ENCODE measurements at places on chromosomes 1 and 21.

DNA sequence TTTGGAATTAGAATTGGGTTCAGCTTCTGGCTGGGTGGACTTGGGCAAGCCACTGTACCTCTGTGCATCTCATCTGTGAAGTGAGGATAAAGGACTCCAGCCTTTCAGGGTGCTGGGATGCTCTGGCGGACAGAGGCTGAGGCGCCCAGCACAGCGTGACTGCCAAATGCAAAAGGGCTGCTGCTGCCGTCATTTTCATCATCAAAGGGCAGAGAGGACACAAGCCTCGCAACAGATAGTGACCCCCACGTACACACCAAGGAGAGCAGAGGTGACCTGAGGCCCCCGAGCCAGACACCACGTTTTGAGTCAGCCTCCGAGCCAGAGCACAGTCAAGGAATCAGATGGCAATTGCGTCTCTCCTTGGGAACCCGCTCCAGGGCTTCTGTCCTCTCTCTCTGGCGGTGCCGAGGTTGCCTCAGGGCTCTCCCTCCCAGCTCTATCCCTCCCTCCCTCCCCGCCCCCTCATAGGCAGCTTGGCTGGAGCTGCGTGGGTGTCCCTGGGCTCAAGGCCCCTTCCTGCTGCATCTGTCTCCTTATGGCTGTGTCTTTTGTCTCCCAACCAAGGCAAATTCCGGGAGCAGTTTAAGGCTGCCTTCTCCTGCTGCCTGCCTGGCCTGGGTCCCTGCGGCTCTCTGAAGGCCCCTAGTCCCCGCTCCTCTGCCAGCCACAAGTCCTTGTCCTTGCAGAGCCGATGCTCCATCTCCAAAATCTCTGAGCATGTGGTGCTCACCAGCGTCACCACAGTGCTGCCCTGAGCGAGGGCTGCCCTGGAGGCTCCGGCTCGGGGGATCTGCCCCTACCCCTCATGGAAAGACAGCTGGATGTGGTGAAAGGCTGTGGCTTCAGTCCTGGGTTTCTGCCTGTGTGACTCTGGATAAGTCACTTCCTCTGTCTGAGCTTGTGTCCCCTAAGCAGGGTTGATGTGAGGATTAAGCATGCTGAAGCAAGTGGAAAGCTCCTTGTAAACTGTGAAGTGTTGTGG, 9.0 kb downstream of the HCRTR1 start:
- DNase-seq = no peak

- no peak for DNase-seq
Measured at GRCh38 chr21:35843911-35844667, 216.2 kb downstream of the SETD4 start.

GRCh38 chr1:8723010-8723409, 94.4 kb downstream of the RERE start:
- no peak for DNase-seq

DNA sequence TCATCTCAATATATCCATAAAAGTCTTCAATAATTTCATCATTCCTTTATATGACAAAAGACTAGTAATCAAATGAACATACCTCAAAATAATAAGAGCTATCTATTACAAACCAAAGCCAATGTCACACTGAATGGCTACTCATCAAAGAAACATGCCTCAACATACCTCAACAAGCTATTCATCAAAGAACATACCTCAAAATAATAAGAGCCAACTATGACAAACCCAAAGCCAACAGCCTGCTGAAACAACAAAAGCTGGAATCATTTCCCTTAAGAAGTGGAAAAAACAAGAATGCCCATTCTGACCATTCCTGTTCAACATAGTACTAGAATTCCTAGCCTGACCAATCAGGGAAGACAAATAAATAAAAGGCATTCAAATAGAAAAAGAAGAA, 1373.7 kb downstream of the BRINP3 start:
- no peak for DNase-seq

DNA sequence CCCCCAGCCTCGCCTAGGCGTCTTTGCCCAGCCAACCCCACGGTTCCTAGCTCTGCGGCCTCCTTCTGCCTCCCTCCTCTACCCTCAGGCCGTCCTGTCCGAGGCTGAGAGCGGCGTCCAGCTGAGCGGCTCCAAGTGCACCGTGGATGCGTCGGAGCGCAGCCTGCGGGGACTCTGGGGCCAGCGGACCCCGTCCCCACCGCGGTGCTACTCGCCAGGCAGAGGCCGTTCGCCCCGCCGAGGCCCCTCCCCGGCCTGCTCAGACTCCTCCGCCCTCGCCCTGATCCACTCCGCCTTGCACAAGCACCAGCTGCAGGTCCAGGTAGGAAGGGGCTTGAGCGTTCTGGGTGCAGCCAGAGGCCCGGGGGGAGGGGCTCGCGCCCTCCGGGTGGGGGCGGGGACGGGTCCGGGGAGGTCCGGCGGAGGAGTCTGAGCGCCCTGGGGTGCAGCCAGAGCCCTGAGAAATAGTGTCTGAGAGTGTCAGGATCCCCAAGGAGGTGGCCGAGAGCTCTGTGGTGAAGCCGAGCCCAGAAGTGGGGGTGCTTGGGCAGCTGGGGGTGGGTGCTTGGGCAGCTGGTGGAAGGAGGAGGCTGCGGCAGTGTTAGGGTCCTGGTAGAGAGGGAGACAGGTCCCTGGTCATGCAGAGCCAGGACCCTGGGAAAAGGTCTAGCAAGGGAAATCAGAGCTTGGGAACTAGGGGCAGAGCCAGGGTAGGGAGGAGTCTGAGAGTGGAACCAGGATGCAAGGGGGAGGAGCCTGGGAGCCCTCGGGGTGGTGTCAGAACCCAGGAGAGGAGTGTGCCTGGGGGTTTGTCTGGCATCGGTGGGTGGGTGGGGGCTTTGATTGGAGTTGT, 3.2 kb upstream of the NBPF3 start:
- DNase-seq = no peak

GRCh38 chr21:42125571-42126544, 54.7 kb downstream of the UMODL1 start:
- no peak for DNase-seq

GRCh38 chr1:151312826-151313225, 14.4 kb downstream of the PI4KB start:
- DNase-seq = no peak

DNA sequence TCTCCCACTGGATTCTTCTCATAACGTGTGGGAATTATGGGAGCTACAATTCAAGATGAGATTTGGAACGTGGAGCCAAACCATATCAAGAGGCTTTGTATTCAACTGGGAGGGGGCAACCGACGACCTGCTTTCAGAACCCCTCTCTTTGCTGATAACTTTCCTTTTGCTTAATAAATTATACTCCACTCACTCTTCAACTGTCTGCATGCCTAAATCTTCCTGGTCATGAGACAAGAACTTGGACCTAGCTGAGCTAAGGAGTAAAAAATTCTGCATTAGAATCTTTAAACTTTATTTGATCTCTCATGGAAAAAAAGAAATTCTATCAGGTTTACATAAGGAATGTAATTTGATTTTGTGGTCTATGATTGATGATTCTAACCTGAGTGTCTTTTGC, 86.7 kb upstream of the CYYR1 start:
- DNase-seq = no peak

DNA sequence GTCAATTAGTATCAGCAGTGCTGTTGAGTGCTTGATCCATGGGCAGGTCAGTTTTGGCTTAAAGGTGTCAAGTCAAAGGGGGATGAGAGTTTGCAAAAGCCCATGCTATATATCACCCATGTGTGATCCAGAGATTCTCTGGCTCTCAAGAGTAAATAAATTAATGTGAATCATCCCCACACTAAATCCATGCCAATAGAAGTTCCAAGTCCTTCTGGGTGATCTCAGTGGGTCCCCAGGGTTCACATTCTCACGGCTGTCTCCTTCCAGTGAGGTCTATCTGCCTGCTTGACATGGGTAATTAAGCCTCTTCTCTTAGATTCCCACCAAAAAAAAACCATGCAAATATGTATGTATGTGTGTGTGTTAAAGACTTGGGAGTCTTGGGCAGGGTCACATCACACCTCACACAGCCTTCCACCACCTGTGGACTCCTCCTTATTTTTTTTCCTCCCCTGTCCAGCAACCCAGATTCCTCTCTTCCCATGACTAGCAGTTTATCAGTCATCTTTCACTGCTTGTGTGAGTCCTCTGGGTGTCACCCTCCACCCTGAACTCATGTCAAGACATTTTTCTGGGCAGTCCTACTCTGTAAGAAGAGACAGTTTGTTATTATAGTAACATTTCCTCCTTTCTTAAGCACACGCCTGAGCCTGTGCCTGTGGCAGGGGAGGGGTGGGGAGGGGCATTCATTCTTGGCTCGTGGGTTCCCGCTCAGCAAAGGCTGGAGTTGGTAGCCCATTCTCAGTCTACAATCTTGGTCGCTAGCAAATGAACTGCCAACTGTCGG, 14.3 kb upstream of the S100A11 start:
- no peak for DNase-seq

DNA sequence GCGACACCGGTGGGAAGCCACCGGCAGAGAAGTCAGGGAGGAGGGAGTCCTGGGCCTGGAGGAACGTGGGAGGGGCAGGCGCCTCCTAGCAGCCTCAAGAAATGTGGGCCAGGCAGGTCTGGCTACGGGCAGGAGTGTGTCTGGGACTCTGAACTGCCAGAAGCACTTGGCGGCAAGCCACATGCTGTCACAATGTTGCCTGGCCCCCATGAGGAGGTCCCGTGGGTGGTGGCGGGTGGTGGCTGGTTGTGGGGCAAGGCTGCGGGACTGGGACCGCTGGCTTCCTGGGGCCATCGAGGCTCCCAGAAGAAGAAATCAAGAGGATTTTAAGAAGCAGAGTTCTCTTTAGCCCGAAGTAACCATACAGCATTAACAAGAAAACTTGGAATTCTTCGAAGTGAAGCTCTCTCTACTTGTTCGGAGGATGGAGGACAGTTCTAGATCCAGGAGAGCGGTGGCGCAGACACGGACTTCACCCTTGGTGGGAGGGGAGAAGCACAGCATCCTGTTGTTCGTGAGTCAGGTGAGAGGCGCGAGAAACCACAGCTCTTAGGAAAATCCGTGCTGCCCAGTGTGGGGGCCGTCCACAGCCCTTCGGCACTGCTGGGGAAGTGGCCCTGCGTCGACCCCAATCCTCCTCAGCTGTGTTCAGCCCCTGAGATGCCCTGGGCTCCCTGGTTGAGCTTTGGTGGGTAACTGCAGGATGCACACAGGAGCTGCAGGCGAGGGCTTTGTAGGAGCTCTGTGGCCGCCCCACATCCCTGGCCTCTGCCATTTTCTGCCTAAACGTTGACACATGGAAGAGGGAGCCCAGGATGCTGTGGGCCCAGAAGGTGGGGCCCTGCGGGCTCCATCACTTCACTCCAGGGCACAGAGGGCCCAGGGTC, 12.4 kb downstream of the SKI start:
- peak; percentile 37 for DNase-seq

- DNase-seq = no peak
Measured at GRCh38 chr21:44415073-44416025, 40.0 kb upstream of the LRRC3 start.

GRCh38 chr1:192161976-192162375, 3.7 kb downstream of the RGS18 start:
- no peak for DNase-seq

GRCh38 chr1:109307274-109308021, 637 bp upstream of the MYBPHL start:
- no peak for DNase-seq

DNA sequence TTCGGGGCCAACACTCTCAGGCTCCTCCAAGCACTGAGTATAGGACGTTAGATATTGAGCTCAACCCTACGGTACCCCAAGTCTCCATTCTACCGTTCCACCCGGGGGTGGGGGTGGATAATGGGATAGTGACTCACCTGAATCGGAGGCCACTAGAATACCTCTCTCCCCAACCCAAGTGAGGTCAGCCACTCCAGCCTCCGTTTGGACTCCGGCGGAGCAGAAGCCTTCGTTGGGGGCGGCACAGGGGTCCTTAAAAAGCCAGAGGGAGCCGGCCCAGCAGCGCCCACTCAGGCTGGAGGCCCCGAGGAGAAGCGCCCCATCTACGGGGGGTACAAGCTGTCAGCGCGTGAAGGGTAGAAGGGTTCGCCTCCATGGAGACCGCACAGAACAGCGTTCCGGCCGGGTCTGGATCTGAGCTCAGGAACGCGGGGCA, 556 bp downstream of the WDR77 start:
- DNase-seq = peak; percentile 11

- DNase-seq = no peak
Measured at GRCh38 chr1:227869279-227869842, 53.9 kb downstream of the PRSS38 start.

DNA sequence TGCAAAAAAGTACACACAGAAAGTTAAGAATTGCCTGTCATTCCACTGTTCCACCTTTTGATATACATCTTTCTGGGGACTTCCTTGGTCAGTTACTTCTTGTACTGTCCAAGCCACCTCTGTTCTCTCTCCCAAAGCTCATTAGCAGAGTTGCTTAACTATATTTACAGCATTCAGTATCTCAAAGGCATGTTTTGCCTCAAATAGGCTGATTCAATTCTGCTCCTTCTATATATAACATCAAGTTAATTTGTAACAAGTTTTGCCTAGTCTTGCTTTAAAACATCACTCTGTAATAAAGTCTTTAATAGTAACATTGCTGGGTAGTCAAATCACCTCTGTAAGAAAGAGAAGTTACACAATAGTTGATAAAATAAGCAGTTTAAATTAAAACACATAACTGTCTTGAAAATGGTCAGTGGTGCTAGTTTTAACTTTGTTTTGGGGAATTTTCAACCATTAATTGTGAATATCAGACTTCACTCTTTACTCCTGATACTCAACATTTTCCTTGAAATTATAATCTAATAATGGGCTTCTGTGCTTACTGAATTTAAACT, 35.7 kb downstream of the EDARADD start:
- DNase-seq = no peak

- DNase-seq = no peak
Measured at GRCh38 chr1:147562819-147563218, 21.5 kb downstream of the BCL9 start.

GRCh38 chr1:243513726-243514491, 258.1 kb downstream of the SDCCAG8 start:
- DNase-seq = no peak

GRCh38 chr1:162772571-162773154, 17.8 kb upstream of the HSD17B7 start:
- no peak for DNase-seq

- no peak for DNase-seq
Measured at GRCh38 chr1:15662477-15662876, 21.6 kb upstream of the PLEKHM2 start.

DNA sequence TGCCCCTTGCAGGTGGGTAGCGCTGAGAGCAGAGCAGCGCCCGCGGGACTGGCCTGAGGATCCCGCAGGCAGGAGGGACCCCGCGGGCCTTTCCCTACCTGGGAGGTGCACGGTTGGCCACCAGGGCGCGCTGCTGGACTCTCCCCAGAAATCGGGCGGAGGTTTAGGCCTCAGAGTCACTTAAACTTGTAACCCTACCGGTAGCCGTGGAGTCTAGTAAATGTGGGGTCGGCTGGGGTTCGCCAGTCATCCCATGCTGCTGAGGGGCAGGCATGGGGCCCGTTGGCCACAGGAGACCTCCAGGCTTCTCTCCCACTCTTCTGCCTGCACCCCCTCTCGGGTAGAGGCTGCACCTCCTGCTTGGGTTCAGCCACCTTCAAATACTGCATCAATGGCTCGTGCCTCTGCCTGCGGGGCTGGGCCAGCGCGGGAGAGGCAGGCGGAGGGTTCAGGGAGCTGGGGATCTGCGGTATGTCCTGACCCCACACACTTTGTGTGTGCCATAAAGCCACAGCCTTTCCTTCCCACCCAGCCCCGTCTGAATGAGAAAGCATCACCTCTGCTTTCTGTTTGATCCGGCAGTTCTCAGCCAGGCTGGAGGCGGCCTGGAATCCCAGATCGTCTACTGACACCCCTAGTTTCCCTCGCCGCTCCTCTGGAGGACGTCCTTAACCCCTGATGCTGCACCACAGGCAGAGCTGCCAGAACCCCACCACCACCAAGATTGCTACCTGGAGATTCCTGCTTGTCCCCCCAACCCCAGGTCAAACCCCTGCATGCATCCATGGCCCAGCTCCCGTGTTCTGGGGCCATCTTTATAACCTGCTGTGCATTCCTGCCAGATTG, 12.3 kb upstream of the GSTM4 start:
- peak; percentile 65 for DNase-seq
